Inflammatory macrophage (primary cell): ENCODE measurements at places on chromosomes 6 and 20.

- DNase-seq = peak; percentile 67
Observed at GRCh38 chr6:2531426-2532215, 219.1 kb downstream of the MYLK4 start.

- no peak for DNase-seq
Observed at GRCh38 chr6:137522198-137522798, 28.1 kb upstream of the OLIG3 start.

DNA sequence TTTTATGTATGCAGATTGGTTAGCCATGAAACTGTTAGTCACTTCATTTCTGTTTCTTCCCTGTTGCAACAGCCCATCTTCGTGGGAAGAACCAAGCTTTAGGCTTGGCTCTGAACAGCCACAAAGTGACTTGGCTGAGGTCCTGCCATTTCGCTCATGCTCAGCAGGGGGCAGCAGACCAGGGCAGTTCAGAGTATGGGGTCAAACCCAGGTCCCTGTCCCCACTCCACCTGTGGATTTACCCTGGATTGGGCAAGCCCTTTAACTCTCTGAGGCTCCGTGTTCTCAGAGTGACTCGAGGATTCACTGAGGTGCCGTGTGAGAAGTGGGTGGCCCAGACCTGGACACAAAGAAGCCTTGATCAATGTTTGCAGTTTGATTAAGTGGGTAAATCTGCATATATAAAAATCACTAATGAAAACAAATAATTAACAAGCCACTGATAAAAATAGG, 19.8 kb upstream of the MAP1LC3A start:
- peak; percentile 75 for DNase-seq

GRCh38 chr6:149114167-149114566, 203.3 kb upstream of the TAB2 start:
- DNase-seq = no peak

- peak; percentile 68 for DNase-seq
Observed at GRCh38 chr6:108850669-108851465, 2.6 kb downstream of the ARMC2 start.

GRCh38 chr6:151445482-151445881, 6.4 kb downstream of the RMND1 start:
- DNase-seq = no peak

GRCh38 chr6:159691133-159691962, 1.7 kb downstream of the SOD2 start:
- peak; percentile 98 for DNase-seq

- DNase-seq = no peak
Observed at GRCh38 chr20:4246428-4246827, 231.1 kb upstream of the RNF24 start.

DNA sequence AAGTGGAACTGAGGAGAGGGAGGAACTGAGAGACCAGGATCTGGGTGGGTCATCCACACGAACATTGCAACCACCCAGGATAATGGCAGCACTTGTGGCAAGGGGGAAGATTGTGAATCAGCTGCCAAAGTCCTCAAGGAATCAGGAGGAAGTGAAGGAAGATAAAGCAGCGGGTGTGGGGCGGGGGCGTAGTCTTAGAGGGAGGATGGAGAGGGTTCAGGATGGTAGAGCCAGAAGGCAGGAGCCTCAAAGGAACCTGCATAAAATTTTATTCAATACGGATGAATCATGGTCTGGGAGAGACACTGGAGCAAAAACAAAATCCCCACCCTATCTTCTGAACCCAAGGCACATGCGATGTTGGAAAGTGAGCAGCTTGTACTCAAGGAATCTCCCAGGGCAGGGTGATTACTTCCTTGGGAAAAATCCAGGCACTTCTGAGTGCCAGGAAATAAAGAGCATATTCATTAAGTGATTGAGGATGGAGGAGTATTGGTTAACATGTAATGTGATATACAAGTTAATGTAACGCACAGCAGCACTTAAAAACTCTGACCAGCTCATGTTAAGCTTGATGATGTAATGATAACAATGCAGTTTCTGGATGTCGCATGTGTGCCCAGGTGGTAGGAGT, 82.0 kb upstream of the B3GAT2 start:
- DNase-seq = no peak

DNA sequence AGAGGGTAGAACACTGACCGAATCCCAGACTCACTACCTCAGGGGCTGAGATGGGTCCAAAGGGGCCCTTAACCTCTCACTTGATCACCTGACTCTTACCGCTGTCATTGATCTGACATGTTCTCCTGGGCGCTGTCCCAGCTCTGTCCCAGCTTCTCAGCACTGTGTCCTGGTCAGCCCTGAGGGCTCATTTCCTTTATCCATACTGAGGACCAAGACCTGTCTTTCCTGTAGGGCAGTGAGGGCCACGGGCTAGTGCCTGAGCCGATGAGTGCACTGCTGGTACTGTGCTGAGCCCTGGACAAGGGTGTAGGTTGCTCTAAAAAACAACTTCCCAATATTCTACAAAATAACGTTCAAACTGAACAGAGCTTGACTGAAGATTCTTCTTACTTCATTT, 131.5 kb downstream of the MTHFD1L start:
- no peak for DNase-seq

DNA sequence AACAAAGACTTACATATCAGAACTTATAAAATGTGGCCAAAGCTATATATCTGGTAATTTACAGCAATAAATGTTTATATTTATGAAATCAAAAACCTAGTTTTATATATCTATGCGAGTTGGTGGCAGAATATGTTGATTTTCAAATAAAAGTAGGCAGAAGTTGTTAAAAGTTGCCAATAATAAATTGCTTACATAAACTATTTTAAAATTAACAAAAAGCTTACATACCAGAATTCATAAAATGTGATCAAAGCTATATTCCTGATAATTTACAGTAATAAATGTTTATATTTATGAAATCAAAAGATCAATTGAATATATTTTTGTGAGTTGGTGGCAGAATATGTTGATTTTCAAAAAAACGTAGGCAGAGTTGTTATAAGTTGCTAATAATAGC, 451.8 kb upstream of the KHDRBS2 start:
- no peak for DNase-seq

GRCh38 chr6:163383912-163384311, 30.6 kb upstream of the QKI start:
- no peak for DNase-seq

- DNase-seq = no peak
Observed at GRCh38 chr6:145977881-145978280, 13.7 kb upstream of the SHPRH start.

DNA sequence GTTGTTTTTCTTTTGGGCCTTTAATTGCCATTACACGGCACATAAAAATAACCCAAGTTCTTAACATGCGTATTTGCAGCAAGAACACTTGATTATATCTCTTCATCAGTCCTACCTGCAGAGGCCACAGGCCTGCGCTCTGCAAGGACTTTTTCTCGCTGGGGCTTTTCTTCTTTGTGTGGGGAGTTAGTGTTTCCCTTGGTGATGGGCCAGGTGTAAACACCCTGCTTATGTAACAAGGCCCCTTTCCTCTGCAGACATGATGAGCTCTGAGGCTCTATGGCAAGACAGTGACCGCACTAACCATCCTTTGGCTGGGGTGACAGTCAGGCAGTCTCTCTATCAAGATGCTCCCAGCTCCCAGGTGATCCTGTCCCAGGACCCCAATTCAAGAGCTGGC, 97.8 kb upstream of the PCSK2 start:
- no peak for DNase-seq

DNA sequence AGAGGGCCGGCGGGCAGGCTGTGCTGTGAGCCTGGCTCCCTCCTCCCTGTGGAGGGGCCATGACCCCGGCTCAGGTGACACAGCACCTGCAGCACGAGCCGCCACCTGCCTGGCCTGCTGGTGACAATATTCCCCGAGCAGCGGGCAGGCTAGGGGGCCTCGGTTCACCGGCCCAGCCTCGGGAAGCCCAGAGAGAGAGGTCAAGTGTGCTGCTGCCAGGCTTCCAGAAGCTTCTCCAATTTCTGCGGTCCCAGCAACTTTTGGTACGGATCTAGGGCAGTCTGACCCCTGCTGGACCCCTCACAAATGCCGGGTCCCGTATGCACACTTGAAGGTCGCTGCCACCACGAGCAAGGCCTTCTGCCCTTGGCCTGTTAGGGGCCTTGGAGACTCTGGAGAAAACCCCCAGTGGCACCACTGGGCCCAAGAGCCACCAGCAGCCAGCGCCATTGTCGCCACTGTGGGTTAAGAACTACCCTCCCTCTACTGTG, 38.6 kb upstream of the NOL4L start:
- DNase-seq = no peak

GRCh38 chr6:109292420-109292819, 89.8 kb downstream of the CD164 start:
- no peak for DNase-seq

DNA sequence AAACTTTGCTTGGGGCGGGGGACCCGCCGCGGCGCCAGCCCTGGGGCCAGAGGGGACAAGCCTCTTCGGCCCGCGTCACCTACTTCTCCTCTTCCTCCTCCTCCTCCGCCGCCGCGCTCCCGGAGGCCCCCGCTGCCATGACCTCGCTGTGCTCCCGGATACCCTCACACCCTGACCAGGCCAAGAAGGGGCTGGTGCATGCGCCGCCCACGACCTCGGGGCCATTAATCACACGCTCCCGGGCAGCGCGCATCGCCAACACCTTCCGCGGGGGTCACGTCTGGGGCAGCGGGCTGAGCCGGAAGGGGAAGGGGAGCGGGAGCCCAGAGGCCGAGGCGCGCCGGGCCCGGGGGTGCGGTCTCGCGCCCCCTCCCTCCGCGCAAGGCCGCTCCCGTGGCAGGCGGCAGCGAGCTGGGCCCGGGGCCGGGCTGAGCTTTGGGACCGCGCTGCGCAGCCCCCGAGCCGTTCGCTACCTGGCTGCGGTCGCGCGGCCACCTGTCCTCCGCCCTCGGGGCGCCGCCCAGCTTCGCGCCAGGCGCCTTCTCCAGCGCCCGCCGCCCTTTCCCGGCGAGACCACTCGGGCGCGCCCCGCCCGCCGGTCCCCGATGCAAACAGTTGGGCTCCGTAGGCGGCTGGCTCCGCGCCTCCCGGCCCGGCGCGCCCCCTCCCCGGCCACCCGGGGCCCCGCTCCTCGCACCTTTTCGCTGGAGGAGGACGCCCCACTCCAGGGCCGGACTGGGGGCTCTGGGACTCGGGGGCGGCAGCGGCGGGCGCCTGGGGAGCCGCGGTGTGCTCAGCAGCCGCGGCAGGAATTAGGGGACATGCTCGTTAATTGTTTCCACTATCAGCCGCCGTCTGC, 575 bp upstream of the CNR1 start:
- peak; percentile 18 for DNase-seq

GRCh38 chr20:59141818-59142581, 21.6 kb upstream of the ZNF831 start:
- no peak for DNase-seq

DNA sequence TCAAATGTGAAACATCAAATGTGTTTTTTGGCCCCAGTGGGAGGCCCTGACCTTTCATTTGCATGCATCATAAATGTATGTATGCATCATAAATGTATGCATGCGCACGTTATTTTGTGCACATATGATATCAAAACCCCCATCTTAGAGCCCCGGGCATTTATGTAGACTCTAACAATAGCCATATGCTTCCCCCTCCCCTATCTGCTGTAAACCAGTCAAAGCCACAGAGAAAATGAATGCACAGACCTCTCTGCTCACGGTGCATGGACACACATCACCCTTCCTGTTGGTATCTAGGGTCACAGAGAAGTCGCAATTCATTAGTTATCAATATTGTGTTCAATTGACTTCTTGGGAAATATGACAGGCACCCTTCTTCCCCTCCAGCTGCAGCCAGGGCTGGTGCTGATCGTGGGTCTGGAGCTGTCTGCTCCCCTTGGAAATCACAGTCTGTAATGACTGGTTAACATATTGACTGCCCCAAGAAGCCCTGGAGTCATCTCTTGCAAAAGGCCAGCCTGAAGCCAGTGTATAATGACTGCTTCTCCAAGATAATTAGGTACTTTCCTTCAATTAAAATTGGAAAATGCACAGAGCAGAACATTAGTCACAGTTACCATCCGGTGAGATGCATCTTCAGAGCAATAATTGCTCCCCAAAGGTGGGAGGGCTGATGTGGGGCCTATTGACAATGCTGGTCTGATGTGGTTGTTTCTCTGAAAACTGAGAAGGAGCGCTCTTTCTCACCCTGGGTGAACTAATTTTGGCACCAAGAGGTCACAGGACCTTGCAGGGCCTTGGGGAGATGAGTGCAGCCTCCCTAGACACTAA, 532.2 kb downstream of the CDH26 start:
- DNase-seq = no peak

DNA sequence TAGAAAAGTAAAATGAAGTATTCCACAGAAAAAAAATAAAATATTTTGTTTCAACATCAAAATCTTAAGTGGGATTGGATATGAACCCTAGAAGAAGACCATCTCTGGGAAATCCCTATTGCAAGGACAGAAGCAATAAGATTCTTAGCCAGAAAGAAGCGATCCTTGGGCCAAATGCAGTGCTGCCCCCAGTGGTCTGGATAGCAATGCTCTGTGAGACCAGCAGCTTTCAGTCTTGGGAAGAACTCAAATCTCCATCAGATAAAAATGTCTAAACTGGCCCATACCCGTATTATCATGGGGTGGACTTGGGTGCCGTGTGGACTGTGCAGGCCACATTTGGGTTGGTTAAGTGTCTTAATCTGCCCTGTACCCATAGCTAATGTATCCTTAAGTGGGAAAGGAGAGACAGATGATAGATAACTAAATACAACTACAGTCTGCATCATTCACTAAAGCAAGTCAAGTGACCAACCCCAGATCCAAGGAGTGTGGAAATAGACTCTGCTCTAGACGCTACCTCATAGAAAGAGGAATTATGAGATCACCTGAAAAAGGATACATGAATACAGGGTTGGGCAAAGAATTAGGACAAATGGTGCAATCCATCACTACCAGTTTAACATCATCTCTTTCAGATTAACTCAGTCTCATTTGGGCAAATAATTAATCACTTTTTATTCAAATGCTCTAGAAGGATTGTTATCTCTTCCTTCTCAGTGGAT, 38.9 kb upstream of the SNAP25 start:
- no peak for DNase-seq

- DNase-seq = no peak
Observed at GRCh38 chr6:161198783-161199460, 74.9 kb downstream of the AGPAT4 start.

- no peak for DNase-seq
Observed at GRCh38 chr6:131823276-131823902, 15.6 kb downstream of the ENPP1 start.

- peak; percentile 26 for DNase-seq
Observed at GRCh38 chr6:73515204-73515655, 5.6 kb downstream of the EEF1A1 start.
